Stimulated activated effector memory CD8-positive, alpha-beta T cell treated with anti-CD3 and anti-CD28 coated beads, Interleukin-12 subunit alpha, Interleukin-12 subunit beta, amount 100 ng/mL, for 72 hours (primary cell): ENCODE measurements at places on chromosomes 12 and 14.

DNA sequence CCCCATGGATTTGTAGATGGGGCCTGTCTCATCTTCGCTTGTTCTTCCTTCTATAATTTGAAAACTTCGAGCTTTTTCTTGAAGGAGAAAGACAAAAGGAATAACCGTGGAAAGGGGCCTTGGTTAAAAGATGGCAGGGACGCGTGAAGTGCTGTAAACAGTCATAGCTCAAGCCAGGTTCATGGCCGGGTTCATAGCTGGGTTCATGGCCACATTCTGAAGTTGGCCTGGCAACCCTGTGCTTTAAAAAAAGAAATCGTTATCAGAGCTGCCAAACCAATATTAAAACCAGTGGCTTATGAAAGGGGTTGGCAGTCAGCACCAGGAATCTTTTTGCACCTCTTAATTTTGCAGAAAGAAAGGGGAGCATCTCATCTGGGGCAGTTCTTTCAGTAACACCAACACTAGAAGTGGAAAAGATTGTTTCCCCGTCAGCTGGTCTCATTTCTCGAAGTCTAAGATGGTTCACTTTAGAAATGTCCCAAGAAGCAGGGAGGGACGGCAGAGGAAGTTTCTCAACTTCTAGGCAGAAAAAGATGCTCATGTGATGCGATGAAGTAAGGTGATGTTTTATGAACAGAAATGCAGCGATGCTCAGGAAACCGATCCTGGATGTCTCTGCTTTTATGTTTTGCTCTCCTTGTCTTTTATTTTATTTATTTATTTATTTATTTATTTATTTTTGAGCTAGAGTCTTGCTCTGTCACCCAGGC is 193.1 kb upstream of the TBX3 start:
- DNase-seq = no peak

- DNase-seq = no peak
Observed at GRCh38 chr14:92108345-92109254, 2.2 kb upstream of the ATXN3 start.

DNA sequence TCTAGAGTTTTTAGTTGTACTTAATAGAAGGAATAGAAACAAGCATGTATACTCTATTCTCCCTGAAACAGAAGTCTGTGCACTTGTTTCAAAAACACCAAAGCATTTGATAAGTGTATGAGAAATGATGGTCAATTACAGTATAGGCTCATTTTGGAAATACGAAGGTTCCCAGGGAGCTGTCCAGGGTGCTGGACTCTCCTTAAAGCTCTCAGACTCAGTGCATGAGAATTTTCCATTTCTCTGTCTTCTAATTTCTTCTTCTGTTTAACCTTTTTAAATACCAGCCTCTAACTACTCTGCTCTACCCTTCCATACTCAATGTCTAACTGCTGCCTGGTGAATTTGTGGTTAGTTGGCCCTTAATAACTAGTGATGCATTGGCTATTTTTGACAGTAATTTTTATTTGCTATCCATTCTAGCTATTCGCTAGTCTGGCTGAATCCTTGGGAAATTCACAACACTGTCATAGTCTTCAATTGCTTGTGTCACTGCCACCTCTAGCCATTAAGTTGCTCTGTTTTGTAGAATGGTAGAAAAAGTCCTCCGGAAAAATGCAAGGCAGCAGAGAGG is 229.2 kb downstream of the NRXN3 start:
- DNase-seq = no peak

DNA sequence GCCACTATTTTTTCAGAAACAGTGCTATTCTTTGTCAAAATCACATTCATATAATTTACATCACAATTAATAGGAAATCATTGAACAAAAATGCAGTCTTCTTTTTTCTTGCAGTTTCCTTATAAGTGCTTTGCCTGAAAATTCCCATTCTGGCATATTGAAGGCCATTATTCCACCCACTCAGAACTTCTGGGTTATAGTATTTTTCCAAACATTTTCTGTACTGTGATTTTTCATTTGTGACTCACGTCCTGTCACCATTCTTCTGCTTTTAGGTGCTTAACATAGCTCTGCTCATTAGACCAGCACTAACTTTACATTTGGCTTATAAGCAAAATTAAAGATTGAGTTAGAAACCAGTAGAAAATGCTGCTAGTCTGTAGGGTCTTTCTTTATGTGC is 241.0 kb upstream of the NPAS3 start:
- no peak for DNase-seq

GRCh38 chr12:125091401-125091800 is 26.2 kb downstream of the AACS start:
- DNase-seq = no peak

DNA sequence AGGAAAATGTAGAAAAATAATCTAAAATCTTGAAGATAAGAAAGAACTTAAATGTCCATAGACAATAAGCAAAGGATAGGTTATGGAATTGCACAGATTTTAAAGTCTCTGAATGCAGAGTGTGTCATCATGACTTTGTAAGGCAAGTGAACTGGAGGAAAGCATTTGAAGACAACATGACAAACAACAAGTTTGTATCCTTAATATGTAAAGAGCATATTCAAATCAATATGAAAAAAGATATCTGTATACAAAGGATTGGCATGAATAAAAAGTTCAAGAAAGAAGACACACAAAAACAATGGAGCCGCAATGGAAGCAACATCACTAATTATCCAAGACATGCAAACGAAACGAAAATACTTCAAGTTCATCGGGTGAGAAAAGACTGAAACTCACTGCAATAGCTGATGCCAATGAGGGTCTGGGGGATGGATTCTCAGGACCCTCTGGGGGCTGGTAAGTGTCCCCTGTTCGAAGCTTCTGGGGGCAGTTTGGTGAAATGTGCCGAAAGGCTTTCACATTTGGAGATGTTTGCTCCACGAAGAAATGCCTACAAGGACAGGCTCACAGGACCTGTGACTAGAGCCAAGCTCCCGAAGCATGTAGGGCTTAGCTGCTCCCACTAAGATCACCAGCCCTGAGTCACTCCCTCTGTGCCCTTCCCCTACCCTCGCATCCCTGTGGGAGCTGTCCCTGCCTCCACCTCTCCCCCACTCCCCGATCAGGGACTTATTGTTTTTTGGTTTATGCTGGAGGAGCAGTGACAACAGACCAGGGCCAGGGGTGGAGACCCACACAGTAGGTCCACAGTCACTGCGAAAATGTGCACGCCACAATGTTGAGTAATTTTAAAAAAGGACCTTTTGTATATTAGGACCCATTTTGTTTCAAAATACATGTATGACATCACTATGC is 345.7 kb upstream of the SFSWAP start:
- DNase-seq = no peak

DNA sequence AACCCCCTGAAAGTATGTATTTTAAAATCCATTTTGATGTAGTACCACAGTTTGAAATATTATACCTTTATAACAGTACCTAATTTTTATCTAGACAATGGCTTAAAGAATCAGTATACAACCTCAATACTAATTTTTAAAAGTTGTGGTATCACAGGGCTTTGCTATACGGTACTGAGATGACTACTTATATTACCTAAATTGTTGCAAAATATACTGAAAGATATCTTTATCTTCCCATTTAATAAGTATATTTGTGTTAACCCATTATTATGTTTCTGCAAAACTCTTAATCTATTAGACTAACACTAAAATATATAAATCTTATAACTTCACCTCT is 67.1 kb downstream of the RALGAPA1 start:
- DNase-seq = no peak

- DNase-seq = no peak
Observed at GRCh38 chr12:91183551-91183950, 934 bp upstream of the DCN start.

- DNase-seq = no peak
Observed at GRCh38 chr14:34328178-34328577, 133.9 kb downstream of the SPTSSA start.

DNA sequence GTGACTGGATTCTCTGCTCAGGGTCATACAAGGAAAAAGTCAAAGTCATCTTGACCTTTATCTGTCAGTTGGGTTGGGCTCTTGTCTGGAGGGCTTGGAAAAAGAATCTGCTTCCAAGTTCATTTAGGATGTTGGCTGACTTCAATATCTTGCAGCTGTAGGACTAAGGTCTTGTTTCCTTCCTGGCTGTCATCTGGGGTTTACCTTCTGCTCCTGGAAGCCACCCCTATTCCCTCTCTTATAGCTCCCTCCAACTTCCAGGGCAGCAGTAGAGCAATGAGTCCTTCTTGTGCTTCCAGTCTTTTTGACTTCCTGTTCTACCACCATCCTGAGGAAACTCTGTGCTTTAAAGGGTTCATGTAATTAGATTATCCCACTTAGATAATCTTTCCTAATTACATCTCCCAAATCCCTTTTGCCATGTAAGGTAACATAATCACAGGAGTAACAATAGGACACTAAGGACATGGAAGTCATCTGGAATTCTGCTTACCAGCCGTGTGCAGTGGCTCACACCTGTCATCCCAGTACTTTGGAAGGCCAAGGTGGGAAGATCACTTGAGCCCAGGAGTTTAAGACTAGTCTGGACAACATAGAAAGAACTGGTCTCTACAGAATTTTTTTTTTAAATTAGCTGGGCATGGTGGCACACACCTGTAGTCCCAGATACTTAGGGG is 170.7 kb upstream of the KITLG start:
- DNase-seq = no peak

DNA sequence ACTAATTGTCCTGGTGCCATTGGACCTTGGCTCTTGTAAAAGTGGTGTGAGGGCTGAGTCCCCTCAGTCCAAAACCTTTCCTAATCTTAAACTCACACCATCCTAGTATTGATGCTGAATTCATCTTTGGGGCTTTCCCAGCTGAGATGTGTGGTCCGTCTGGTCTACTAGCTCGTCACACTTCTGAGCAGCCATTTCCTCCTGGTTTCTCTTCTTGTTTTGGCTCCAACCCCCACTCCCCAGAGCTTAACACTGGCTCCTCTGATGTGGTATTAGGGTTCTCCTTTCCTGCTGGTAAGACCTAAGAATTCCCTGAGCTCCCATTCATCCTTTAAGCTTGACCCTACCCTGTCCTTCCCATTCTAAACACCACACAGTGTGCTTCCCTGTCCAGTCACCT is 900.6 kb downstream of the VRK1 start:
- DNase-seq = peak; percentile 67

DNA sequence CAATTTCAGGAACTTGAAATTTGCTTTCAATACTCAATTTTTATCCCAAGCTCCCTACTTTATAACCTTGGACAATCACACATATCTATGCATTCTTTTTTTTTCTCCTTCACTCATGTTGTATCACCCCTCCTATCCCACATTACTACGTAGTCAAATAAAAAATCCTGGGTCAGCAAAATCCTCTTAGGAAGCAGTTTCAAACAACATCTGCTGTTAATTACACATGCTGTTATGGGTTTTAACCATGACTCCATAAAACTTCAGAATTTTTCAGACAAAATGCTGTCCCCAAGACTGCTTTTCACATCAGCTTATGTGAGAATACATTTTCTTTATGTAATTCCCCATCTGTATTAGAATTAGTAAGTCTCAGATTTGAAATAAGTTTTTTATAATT is 61.7 kb downstream of the LRFN5 start:
- DNase-seq = no peak

GRCh38 chr14:89303456-89304435 is 113.3 kb downstream of the FOXN3 start:
- DNase-seq = no peak

GRCh38 chr14:63345826-63346225 is 27.1 kb upstream of the GPHB5 start:
- DNase-seq = no peak

- peak; percentile 29 for DNase-seq
Observed at GRCh38 chr14:101363880-101364391, 197.4 kb upstream of the DIO3 start.

GRCh38 chr12:132467511-132467910 is 22.4 kb upstream of the FBRSL1 start:
- no peak for DNase-seq

- no peak for DNase-seq
Observed at GRCh38 chr12:95022477-95022876, 19.0 kb upstream of the NDUFA12 start.

DNA sequence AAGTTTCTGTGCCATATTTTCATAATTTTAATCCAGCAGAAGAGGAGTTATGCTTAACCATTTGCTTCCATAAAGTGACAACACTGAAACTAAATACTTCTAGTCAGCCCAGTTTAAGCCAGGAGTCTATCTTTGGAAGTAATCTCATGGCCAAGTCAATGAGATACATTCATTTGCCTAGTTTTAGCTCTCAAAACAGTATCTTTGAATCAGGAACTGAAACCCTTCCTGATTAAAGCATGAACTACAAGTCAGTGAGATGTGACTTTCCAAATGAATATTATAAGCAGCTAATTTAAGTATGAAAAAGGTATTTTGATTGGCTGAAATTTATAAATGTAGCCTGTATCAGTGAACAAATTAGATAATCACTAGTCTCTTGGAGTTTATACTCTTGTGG is 491.5 kb downstream of the SLC6A15 start:
- no peak for DNase-seq

- DNase-seq = no peak
Observed at GRCh38 chr12:116389990-116390389, 112.5 kb upstream of the MED13L start.

GRCh38 chr14:104881369-104881979 is 16.4 kb downstream of the CEP170B start:
- DNase-seq = no peak

DNA sequence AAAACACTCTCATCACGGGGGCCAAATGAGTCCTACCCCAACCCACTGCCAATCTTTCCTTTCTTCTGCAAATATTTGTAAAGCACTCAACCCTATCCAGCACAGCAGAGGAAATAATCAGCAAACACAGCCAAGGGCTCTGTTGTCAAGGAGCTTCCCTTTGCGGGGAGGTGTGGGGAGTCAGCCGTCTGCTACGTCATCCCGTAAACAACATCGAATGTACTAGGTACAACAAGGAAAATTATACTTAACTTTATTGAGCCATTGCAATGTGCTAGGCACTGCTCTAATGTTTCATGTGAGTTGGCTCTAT is 22.8 kb downstream of the TMEM63C start:
- DNase-seq = no peak

DNA sequence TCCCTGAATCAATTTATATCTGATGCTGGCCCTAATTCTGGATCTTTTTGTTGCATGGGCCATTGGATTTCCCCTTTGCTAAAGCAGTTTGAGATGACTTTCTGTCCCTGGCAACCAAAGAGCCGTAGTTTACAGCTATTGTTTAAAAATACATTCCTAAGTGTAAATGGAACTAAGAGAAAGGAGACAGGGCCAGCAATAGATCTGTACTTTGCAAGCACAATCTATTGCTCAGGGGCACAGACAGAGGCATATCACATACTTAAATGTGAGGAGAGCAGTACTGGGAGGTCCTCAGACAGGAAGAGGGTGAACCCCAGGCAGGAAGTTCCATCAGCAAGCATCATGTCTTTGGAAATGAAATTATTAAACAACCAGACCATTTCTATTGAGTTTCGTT is 126.6 kb downstream of the ZFP36L1 start:
- DNase-seq = no peak

DNA sequence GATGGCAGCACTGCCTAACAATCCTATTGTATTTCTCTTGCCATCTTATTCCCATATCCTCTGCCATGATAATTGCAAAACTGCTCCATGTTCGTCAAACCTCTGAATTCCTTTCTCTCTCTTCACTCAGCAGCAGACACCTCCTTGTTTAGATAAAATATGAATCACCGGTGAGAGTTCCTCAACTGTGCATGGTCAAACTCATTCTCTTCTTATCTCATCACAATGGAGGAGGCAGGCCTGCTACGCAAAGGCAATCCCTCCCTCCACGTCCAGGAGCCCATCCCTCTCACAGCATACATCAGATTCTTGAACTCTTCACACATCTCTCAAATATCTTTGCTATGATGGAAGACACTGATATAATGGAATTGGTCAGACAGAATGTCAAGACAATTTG is 90.1 kb upstream of the DAAM1 start:
- DNase-seq = no peak
